ENCODE measurements at places on chromosomes 3 and 15.

DNA sequence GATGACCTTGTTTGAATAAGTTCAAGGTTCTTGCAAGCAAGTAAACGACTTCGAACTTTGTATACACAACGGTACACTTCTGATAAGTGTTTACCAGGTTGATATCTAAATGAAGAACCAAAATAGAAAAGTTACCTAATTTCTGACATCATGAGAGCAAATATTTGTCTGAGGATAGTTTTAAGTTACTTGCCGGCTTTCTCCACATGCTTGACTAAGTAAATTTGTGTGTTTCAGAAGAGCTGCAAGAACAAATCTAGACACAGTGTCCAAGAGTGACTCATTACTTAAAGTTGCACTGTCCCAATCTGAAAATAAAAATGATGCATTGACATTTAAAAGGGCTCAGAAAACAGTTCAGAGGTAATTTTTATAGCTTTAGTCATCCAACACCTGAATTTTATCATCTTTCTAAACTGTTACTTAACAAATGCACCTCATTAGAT lies 115.1 kb downstream of the HERC1 start:
- no peak for DNase-seq

GRCh38 chr15:88393719-88394519 lies 73.3 kb downstream of the MRPL46 start:
- DNase-seq: no peak

DNA sequence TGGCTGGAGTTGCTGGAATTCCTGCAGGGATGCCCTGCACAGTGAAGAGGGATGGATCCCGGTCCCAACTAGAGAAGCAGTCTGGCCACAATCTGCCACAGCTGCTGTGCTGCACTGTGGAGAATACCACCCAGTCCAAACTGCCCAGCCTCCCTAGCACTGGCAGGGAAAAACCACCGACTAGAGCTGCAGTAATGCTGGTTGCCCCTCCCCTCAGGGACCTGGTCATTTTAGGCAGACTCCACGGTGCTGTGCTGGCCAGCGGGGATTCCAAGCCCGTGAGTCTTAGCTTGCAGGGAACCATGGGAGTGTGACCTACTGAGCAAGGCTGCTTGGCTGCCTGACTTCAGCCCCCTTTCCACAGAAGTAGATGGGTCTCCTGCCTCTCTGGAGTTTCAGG lies 478.0 kb upstream of the ATP11B start:
- no peak for DNase-seq

GRCh38 chr3:43638594-43639447 lies 17.0 kb upstream of the ANO10 start:
- peak; percentile 16 for DNase-seq

DNA sequence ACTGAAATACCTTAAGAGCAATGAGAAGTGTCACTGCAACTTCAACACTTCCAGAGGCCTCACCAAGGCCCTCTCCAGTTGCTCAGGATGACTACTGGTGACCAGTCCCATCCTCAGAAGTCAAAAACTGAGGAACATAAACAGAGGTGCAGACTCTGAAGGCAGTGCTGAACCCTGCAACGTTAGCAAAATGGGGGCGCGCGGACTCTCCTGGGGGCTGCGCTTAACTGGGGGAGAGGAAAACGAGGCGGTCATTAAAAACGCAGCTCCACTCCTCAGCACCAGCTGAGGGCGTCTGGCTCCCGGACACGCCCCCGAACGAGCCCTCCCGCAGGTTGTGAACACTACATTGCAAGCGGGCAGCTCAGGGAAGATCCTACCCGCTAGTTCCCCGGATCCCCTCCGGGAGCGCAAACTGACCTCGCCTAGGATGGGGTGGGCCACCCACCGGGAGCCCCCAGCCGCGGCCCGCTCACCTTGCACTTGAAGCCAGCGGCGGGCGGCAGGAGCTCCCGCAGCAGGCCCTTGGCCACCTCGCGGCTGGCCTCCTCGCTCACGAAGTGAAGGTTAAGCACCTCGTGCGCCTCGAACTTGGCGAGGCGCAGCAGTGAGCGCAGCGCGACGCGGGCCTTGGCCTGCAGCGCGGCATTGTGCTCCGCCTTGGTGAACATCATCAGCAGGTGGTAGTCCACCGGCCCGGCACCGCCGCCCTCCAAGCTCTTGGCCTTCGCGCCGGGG lies 711 bp downstream of the XXYLT1 start:
- DNase-seq: peak; percentile 48

DNA sequence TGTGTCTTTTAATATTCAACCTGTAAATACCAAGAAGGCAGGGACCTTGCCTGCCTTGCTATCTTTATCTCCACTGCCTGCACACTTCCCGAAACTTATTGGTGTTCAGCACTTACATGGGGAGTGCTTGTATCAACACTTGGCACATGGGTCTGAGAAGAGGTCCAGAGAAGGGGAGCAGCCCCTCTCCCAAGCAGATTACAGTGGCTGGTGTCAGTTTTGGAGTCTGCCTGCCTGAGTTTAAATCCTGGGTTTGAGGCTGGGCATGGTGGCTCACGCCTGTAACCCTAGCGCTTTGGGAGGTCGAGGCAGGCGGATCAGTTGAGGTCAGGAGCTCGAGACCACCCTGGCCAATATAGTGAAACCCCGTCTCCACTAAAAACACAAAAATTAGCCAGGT lies 20.3 kb downstream of the MESD start:
- DNase-seq: no peak

DNA sequence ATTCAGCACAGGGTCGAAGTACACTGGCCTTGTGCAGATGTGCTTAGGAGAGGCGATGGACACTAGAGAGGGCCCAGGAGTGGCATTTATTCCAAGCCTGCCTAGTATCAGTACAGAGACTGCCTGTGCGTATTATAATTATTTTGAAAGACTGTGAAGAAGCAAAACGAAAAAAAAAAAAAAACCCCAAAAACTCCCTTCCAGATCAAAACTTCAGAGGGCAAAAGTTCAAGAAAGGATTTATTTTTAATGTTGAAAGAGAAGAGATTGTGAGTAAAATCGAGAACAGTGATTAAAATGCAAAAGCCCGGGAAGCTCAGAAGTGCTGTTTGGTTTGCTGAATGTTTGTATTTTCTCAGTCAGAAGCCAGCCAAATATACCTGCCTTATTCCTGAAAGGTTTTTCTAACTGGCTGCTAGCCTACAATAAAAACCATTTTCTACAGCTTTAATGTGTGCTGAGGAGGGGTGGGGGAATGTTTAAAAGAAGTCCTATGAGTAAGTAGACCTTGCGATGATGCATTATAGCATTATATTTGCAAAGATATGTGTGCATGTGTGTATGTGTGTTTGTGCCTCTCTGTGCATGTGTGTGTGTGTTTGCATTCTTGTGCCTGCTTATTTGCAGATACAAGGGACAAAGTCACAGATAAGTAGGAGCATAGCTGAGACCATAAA lies 19.3 kb upstream of the LZTFL1 start:
- no peak for DNase-seq

GRCh38 chr3:153069598-153070510 lies 92.2 kb upstream of the RAP2B start:
- DNase-seq: no peak

GRCh38 chr15:81199031-81199779 lies 2.5 kb downstream of the IL16 start:
- DNase-seq: no peak

DNA sequence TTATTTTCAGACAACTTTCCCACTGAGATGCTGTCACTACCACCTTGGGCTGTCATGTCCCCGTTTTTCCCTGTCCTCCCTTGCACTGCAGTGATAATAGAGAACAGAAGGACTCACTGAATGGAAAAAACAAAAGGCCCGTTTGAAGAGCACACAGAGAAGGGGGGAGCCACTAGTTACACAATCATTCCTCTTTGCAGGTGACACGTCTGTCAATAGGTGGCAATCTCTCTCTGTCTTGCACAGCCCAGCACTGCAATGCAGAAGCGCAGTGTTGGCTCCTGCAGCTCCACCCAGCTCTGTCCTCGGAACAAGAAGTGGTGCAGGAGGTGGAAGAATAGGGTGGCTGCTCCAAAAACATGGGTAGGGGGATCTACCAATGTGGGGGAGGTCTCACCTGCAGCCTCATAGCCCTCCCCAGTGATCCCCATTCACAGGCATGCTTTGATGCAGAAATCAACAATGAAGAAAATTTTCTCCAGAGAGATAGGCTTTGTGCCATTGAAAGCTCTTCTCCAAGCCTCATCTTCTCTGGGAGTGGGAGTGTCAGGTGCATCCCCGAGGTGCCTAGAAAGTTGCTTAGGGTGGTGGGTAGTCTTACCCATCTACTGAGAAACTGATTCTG lies 31.8 kb downstream of the FSTL1 start:
- DNase-seq: peak; percentile 66

- DNase-seq: no peak
Observed at GRCh38 chr3:17027318-17027717, 142.6 kb downstream of the PLCL2 start.

GRCh38 chr15:57033715-57034439 lies 115.4 kb downstream of the TCF12 start:
- no peak for DNase-seq

DNA sequence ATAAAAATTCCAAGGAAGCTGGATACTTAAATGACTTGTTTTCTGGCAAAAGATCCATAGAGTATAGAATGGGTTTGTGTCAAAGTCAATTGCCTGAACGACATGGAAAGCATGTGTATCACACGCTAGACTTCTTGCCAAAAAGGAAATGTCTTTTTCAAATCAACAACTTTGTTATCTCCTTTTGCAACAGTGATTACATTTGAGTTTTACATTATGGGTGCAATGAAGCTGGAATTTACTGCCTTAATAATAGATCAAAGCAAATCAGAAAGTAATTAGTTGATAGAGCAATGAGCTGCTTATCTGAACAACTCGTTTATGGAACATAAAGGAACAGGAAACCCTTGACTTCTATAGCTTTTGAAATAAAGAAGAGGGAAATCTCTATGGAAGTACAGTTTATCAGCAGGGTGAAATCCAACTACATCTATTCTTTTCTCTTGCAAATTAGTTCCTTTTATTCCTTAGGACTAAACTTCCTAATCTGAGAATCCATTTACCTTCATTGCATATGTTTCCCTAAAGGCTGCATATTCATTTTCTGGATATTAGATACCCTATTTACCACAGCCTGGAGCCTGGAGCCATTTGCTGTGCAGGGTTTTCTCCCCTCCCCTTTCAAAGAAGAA lies 415.1 kb upstream of the NECTIN3 start:
- DNase-seq: no peak

DNA sequence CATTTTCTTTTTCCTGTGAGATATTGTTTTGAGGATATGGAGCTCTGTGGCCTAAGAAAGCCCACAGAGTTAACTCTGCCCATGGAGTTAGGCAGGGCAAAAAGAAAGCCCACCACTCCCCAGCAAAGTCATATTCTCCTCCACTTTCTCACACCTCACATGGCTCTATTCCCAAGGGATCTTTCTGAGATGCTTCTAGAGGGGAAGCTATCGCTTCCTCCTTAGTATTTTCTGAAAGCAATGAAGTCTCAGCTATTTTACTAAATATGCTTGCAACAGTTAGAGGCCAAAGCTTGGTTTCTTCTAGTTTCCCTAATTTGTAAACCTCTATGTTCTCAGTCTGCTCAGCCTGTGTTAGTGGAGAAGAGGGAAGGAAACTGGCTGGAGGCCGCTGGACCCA lies 80.3 kb upstream of the EOMES start:
- DNase-seq: no peak

- DNase-seq: no peak
Observed at GRCh38 chr15:75647370-75648155, at the start of gene SNX33. Gene SNX33, plus strand, starts transcription at chr15:75647912. Its CDS starts 1,191 bp downstream, at chr15:75649103.

- DNase-seq: no peak
Observed at GRCh38 chr15:66374179-66374578, 12.5 kb upstream of the MAP2K1 start.

- no peak for DNase-seq
Observed at GRCh38 chr15:39979606-39980005, 45.7 kb downstream of the EIF2AK4 start.

DNA sequence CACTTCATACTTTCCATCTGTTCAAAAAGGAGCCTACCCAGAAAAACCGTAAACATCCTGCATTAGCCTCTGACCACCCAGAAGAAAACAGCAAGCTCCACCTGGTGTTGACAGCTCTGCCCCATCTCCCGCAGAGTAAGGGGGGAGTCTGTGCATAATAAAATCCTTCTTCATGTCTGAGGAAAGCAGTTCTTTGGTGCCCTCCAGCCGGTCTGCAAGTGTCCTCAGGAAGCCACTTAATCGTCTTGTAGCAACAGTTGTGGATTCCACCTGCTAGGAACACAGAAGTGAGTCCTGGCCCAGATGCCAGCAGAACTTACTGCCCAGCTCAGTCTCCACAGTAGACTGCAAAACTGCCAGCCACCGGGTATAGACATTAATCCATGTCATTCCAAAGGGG lies 22.5 kb downstream of the RIOX2 start:
- DNase-seq: no peak

GRCh38 chr3:46710671-46711295 lies 6.9 kb downstream of the PRSS50 start:
- no peak for DNase-seq

DNA sequence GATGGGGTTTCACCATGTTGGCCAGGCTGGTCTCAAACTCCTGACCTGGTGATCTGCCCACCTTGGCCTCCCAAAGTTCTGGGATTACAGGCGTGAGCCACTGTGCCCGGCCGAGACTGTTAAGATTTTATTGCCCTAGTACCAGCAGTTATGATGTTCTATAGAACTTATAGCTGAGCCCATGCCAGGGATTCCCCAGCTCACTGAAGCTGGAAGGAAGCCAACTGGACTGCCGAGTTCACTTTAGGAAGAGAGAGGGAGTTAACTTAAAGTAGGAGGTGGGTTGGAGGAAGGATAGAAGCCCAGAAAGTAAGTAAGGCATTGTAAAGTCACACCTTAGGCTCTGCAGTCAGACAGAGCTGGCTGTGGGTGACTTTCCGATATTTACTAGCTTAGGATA lies 101.1 kb upstream of the BOC start:
- DNase-seq: no peak

DNA sequence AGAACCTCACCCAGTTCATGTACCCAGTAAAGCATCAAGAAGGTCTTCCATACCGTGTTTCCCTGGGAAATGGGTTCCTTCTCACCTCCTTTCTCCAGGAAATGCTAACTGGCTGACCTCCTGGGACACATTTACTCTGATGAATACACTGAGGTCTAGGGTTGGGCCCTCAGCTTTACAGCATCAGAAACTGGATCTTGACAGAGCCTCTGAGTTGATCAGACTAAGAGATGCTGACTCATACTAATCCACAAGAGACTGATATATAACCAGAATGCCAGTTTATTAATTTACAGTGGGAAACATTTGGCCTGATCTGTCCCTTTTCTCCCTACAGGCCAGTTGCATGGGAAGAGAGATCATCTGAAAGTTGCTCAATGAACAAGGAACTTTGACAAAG lies 55.8 kb downstream of the GTF2E1 start:
- no peak for DNase-seq

Measured in Jurkat, Clone E6-1 (cell line).